ENCODE measurements at places on chromosomes 12 and 14.
A peak's percentile ranks its signal among the peaks of the same experiment; 100 is the strongest.

DNA sequence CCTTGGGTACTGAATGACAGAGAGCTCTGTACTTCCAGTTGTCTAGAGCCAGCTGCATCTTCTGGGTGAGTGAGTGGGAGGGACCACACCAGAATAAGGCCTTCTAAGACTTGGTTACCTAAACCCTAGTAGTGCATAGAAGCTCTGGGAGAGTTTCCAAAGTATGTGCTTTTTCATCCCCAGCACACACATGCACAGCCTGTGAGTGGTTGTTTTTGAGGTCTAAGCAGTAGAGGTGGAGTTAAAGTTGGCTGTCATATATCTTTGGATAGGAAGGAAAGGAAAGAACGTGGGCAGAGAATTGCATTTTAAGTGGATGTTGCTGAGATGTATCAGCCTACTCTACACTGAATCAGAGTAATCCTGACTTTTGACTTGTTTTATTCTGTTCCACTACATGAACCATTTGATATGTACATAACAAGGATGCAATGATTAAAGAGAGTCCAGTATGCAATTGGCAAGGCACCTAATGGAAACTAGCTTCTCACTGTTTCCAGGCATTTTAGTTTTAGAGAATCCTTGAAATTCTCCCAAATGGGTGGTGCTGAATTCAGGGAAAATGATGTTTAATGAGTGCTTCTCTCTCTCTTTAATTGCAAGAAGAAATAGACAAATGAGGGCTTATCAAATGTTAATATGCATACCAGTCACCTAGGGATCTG, 51.8 kb upstream of the PRICKLE1 start:
- no peak for DNase-seq

DNA sequence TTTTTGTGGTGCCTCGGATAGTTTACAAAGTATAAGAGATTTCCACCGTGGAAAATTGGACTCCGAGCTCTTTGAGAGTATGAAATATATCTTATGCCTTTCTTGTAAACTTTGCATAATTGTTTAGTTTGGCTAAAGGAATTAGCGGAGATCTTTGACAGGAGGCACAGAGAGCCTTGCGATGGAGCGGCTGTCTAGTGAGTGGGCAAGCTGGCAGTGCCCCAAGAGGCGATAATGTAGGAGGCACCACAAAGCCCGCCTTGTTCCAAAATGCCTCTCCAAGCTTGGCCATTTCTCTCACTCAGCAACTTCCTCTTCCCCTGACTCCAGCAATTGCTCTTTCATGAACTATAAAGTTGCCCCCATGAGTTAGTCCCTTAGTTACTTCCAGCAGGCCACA, 270.1 kb upstream of the PRICKLE1 start:
- DNase-seq, result no peak

DNA sequence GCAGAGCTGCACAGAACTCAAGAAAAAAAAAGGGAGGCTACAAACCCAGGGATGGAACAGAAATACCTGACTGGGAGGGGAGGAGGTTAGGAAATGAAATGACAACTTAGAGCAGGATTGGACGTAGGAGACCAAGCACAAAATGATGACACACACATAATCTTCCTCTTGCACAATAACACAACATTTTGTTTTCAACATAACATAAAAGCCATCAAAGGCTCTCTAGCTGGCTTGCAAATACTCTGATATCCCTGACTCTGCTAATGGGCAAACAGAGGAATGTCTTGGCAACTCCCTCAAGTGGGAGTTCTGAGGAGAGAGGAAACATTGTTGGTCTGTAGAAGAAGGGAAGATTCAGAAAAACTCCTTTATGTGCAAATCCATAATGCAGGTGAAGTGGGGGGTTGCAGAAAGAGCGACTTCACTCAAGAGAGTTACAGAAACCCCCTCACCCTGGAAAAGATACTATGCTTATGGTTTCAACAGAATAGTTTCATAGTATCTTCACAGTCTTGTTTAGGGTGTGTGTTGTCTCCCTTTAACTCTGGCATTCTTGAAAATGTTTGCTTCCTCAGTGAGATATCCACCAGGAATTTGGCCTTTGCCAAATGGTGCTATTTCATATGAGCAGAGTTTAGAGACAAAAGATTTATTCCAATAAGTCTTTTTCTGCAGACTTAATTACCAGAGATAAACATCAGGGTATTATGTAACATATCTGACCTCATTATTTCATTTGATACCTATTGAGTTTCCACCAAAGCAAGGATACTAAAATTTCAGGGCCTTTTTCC, 43.8 kb upstream of the LTBP2 start:
- DNase-seq, result no peak

GRCh38 chr14:34971381-34971780, 11.4 kb upstream of the SRP54 start:
- no peak for DNase-seq

GRCh38 chr14:76777721-76778120, 16.5 kb downstream of the VASH1 start:
- no peak for DNase-seq

DNA sequence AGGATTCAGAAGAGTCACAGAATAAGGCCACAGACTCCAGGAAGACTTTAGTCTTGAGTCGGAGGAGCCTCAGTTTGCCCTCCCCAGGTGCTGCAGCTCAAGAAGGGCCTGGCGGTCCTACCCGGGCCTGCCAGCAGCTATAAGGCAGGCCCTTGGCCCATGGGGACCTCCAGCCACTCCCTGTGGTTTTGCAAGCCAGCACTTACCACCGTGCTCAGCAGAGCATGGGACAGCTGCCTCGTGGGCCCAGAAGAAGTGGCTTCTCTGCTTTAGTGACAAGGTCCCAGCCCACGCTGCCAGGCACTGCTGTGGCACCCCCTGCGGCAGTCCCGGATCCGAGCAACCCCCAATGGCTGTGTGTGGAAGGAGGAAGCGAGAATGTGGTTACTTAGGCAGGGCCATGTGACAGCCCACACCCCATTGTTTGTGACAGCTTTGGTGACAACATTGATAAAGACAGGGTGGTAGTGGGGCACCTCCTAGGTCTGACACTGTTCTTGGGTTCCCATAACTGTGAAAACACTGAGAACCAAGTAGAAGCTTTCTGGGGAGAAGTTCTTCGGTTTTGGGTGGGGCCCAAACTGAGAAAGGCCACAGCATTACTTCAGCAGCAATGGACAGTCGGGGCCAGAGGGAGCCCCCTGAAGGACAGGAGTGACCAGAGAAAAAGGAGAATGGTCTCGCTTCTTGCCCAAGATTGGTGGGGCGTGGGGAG, at the start of gene SELPLG:
Gene SELPLG (minus strand): TSS at position 361 of the 715 bp plus-strand sequence. CDS start 9,587 bp downstream, outside the sequence.
- peak; percentile 65 for DNase-seq

GRCh38 chr12:72288911-72289310, 16.7 kb downstream of the TRHDE start:
- no peak for DNase-seq

DNA sequence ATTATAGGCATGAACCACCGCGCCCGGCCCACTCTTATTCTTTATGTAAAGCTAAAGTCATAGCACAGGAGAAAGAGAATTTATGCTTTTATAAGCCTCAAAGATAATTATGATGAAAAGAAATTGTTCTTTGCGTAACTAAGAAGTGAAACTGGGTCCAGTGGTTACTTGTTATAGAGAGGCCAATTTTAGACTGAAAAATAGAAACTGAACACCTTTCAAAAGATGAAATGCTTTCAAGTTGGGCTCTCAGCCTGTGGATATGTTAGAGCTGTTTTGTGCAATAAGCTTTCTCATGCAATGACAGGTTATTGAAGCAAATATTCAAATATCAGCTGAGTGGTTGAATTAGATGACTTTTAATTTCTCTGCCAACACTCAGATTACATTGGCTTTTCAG, 7.9 kb downstream of the TMEM253 start:
- no peak for DNase-seq

GRCh38 chr14:29403091-29403490, 524.6 kb downstream of the PRKD1 start:
- DNase-seq, result no peak

DNA sequence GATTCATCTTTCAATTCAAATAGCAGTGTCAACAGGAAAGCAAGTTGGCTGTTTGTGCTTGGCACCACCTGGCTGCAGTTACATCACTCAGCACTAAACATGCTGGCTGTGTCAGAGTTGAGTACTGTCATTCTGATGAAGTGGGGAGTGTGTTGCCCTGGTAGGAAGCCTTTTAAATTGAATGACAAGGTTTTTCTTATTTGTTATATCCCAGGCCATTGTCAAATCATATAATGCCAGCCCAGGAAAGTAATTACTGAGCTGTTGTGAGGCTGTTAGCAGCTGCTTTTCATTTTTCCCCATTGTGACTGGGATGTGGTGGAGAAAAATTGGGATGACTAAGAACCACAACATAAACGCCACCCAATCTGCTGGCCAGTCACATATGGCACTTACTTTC, 106.5 kb upstream of the PRKD1 start:
- DNase-seq, result no peak

GRCh38 chr14:58733451-58734208, 95.9 kb downstream of the DACT1 start:
- no peak for DNase-seq

GRCh38 chr12:4133636-4134447, 139.7 kb upstream of the CCND2 start:
- no peak for DNase-seq

DNA sequence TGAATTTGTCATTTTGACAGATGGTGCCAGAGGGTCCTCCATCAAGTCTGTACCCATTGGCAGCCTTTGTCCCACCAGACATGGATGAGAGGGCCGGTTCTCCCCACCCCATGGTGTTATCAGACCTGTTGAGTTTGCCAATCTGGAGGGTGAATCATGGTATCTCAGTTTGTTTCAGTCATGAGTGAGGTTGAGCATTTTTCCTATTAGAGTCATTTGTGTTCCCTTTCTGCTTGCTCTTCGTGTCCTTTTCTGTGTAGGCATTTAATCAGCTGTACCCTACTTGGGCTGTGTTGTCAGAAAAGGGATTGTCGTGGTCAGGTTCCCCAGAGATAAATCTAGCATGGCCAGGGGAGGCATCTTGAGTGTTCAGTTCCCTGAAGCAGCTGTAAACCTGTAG, 30.5 kb downstream of the SLC24A4 start:
- no peak for DNase-seq

DNA sequence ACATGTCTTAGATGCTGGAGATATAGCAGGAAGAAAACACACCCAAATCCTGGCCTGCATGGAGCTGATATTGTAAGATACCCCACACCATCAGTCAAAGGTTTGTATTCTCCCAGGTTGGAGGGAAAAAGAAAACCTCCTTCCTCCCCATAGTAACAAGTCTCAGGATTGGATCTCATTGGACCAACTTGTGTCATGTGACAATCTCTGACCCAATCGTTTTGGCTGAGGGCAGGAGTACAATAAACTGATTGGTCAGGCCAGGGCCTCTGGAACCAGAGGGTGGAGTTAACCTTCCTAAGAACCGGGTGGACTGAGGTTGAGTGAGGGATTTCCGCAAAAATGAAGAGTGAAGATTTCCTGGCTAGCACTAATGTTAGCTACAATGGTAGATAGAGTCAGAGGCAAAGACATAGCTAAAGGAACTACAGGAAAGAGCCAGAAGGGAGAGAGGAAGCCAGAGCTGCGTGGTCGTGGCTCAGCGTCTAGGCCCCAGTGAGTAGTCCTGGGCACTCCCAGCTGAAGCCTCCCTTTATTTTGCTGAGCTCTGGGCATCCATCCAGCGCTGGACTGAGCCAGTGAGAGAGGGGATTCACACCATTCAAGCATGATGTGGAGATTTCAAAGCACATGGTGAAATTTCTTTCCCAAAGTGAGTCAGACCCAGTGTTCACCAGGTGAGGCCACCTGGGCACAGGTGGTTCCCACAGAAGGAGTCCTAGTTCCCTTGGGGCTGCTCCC, 219.9 kb downstream of the AACS start:
- no peak for DNase-seq

DNA sequence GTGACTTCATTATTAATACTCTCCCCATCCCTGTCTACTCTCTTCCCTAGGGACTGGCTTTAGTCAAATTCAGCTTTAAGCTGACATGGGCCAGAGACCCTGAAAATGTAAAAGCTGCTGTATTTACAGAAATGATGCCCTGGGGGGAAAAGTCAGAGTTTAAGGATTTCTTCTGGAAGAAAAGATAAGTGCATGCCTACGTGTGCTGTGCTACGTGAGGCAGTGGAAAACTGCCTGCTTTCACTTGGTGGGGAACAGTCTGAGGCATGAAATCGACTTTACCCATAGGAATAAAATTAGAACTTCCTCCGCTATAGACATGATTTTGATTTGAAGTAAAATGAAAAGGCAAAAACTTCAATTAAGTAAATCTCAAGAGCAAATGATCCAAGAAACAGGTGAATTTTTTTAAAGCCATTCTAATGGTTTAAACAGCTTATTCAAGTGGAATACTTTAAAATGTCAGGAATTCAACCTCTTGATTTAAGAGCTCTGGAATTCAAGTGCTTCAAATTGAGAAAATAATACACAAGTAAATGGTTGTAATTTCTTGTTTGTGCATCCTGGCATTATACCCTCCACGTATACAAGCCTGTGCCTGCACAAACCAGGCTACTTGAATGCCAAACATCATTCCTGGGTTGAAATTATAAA, 168.5 kb downstream of the FOXN3 start:
- no peak for DNase-seq

DNA sequence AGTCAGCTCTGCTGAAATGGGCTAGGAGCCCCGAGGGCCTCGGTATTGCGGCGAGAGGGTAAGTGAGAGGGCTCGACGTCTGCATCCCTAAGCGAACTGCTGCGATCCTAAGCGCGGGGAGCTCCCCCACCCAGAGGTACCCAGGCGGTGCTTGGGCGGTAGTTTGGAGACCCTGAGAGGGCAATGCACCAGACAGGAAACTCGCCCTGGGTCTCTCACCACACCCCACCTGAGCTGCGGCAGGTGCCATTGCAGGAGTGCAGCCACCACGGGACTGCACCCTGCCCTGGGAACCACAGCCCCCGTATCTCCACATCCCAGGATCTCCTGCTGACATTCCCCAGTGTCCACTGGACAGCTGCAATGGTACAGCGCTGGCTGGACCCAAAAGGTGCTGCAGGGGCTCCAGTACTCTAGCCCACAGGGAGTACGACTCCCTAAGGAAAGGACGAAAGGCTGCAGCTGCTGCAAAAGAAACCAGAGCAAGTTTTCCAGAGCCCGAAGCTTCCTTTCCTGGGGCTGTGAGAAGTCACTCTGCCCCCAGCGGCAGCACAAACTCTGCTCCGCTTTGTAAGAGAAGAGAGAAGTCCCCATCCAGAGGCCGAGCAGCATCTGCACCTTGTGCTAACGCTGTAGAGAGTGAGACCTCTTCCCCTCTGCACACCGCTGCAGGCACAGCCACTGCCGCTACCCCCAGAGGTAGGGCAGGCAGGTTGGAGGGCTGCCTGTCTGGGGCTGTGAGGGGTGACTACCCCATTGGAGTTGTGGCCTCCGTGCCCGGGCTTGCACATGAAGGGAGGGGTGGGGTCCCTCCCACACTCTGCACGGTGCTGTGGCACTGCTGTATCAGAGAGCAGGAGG, 31.1 kb upstream of the MON2 start:
- DNase-seq, result no peak
